ENCODE measurements at places on chromosomes 1 and 21.

DNA sequence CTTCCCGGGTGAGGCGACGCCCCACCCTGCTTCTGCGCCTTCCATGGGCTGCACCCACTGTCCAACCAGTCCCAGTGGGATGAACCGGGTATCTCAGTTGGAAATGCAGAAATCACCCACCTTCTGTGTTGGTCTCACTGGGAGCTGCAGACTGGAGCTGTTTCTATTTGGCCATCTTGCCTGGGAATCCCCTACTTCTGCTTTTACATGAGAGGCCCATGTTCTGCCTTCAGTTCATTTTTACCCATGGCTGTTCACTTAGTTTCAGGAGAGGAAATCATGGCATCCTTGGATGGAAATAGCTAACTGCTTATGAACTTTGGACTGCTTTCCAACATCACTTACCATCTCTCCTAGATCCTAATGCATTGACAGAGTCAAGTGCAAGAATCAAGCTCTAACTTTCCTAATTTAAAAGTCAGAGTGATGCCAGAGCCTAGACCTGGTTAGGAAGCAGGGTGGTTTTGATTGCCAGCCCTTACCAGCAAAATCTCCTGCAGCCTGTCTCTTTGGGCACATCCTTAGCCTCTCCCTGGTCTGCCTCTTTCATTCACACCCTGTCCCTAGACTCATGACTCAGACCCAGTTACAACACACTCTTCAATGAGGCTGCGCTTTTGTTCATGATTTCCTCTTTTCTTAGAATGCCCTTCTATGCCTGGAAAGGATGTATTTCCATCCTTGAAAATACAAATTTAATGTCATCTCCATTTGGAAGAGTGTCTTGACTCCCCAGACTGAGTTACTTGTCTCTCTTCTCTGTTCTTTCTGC, 137.2 kb downstream of the KCTD3 start:
- no peak for DNase-seq

- DNase-seq, result peak; percentile 49
These were observed 805 bp downstream of the SIM2 start for GRCh38 chr21:36699546-36700294.

DNA sequence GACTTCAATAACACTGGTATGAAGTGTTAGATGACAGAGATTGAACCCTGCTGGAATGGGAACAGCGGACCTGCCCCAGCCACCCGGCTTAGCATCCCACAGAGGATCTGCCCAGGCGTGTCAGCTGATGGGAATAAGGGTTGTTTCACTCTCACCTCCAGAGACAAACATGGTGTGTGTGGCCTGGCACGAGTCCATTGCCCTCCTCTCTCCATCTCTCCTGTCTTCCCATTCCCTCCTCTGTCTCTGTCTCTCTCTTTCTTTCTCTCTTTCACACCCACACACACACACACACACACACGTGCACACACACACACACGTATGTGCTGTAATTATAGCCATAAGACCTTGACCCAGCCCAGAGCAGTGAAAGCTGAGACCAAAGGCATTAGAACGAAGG, 200.2 kb downstream of the HIVEP3 start:
- DNase-seq, result no peak

DNA sequence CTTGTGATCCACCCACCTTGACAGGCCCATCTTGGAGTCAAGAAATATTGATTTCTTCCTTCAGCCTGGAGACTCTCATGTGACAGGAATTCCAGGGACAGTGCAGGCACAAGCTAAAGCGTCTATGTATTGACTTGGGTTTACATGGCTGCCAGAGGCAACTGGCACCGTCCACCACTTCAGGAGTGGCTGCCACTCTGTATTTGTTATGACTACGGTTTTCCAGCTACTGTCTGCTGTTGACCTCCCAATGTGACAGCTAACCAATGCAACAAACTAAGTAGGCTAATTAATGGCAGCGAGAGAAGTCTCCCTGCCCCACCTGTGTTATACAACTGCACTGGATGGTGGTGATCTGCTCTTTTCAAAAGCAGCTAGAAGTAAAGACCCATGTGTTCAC, 56.9 kb downstream of the CD58 start:
- DNase-seq, result no peak

GRCh38 chr21:39932335-39932734, 65.1 kb downstream of the PCP4 start:
- DNase-seq, result no peak

Data from T47D (cell line).